ENCODE measurements at places on chromosomes 3 and 15.

DNA sequence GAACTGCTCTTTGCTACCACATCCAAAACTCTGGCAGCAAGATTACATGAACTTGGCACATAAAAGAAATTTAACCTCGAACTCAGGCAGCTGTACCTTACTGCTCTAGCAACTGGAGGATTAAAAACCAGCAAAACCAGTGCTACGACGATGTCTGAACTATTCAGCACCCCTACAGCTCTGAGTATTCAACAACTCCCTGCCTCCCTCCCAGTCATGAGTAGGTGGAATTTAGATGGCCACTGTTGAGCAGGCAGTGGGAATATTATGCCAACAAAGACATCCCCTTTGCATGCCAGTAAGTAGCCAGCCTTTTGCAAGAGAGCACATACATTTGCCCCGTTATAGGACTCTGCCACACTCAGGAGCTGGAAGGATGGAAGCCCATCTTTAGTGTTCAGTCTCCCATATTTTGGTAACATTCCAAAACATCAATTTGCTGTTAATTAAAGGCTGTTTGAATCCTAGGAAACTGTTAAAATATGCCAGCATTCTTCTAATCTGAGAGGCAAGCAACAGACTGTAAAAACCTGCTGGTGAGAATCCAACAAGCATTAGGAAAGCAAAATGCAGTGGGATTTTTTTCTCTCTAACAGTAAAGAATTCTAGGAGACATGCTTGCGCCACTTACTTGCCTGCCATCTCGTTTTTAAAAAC is 85.4 kb downstream of the ZNF385D start:
- DNase-seq, result peak; percentile 10

- no peak for DNase-seq
Measured at GRCh38 chr3:150330872-150331271, 77.2 kb upstream of the TSC22D2 start.

DNA sequence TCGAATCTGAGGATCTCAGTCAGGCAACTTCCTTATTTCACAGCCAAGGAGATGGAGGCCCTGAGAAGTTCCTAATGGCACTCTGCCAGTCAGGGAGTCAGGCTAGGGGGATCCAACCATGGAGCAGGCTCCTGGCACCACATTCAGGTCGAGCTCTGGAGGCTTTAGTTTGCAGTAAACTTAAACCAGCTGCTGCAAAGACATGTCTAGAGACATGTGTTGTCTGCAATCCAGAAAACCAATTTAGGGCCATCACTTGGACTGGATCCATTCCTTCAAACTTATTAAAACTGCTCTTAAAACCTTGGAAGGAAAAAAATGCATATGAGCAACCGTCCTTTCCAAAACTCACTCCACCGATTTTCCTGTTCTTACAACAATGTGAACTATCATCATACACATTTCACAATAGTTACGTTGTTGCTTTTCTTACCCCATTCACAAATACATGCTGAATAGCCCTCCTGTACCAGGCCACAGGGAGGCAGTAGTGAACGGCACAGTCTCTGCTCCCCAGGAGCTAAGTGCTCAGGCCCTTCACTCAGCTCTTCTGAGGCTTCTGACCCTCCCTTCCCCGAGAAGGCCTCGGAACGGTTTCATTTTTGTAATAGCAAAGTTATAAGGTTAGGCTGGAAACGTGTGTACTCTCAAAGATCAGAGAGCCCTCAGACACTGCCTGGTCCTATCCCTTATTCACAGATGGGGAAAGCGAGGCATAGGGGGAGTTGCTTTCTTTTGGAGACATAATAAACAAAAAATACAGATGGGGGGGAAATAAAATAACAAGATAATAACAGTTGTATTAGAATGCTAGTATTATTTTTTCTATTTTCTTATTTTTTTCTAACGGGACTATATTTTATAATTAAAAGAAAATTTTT is 20.1 kb downstream of the RFT1 start:
- peak; percentile 70 for DNase-seq

DNA sequence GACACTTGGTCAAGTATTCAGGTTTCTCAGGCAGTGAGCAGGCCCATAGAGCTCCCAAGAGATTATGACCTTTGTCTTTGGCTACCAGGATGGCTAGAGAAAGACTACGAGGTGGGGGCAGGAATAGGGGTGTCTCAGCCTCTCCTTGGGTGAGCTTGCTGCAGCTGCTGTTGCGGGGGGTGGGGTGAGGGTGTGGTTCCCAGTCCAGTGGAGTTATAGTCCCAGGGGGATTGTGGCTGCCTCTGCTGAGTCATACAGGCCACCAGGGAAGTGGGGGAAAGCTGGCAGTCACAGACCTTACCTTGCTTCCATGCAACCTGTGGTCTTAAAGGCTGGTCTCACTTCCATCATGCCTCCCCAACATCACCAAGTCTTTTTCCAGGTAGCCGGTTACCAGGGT is 31.7 kb downstream of the ATP2C1 start:
- DNase-seq, result no peak

DNA sequence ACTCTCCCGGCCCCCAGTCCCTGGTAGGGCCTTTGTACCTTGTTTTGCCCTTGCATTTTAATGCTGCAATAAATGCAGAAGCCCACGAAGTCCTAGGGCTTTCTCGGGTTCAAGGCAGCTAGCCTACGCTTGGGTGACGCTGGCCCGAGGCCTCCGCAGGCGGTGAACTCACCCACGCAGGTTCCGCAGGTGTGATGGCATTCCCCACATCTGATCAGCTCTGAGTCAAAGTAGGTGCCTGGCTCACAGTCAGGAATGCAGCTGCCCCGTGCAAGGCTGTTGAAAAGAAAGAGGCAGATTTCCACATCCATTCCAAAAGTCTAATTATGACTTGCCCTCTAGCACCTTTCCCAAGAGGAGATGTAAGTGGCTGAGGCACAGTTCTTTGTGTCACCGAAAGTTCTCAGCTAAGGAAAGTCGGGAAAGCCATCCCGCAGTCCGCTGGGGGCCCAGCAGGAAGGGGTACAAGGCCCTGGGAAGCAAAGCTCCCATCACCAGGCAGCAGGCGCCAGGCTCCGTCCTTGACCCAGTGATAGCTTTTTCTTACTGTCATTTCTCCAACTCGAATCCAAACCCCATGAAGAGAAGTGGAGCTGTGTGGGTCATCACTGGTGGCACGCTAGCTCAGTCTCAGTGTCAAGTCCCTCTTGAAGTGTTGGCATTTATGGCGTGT is 23.2 kb upstream of the SNRPA1 start:
- DNase-seq, result no peak

DNA sequence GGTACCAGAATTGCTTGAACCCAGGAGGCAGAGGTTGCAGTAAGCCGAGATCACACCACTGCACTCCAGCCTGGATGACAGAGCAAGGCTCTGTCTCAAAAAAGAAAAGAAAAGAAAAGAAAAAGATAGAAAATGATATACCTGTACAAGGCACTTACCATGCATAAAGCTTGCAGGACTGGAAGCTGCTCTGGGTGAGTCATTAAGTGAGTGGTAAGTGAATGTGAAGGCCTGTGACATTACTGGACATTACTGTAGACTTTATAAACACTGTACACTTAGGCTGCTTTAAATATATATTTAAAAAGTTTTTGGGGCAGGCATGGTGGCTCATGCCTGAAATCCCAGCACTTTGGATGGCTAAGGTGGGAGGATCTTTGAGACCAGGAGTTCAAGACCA is 99.2 kb downstream of the SLMAP start:
- DNase-seq, result no peak

DNA sequence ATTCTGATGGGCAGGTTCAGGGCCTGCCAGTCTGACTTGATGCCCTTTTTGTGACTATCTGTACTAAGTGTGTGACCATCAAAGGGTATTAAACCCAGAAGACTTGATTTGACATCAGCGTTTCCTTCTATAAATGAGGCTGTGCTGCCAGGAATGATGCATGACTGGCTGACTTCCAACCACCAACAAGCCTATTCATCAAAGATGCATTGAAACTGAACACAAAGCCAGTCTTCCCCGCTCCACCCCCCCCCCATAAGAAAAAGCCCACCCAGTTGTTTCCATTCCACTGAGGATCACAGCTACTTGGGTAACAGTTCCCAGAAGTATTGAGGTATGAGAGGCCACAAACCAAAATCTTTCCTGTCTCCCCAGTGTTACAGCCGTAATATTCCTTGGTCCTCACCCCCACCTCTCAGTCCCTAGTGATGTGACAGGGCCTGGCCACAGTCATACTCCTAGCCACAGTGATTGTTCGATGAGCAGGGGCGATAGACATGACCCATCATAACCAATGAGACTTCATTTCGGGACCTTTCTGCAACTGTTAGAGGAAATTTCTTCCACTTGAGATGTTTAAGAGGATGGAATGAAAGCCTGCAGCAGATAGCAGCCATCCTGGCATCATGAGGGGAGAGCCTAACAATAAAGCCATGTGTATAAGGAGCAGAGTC is 22.6 kb downstream of the SH3BP5 start:
- DNase-seq, result no peak

- DNase-seq, result no peak
Measured at GRCh38 chr3:165439765-165440164, 243.6 kb upstream of the SLITRK3 start.

- DNase-seq, result no peak
Measured at GRCh38 chr15:92130244-92130643, 263.4 kb upstream of the ST8SIA2 start.

GRCh38 chr3:86388820-86389219 is 602.1 kb downstream of the VGLL3 start:
- DNase-seq, result no peak

GRCh38 chr3:185366913-185367312 is 4.0 kb downstream of the MAP3K13 start:
- no peak for DNase-seq

- DNase-seq, result no peak
Measured at GRCh38 chr3:74897006-74897405, 282.5 kb upstream of the CNTN3 start.

GRCh38 chr3:169460035-169460434 is 203.5 kb downstream of the MECOM start:
- DNase-seq, result no peak

- no peak for DNase-seq
Measured at GRCh38 chr15:87369269-87369668, 887.3 kb downstream of the NTRK3 start.

GRCh38 chr3:100206687-100207086 is 54.1 kb upstream of the TBC1D23 start:
- no peak for DNase-seq

DNA sequence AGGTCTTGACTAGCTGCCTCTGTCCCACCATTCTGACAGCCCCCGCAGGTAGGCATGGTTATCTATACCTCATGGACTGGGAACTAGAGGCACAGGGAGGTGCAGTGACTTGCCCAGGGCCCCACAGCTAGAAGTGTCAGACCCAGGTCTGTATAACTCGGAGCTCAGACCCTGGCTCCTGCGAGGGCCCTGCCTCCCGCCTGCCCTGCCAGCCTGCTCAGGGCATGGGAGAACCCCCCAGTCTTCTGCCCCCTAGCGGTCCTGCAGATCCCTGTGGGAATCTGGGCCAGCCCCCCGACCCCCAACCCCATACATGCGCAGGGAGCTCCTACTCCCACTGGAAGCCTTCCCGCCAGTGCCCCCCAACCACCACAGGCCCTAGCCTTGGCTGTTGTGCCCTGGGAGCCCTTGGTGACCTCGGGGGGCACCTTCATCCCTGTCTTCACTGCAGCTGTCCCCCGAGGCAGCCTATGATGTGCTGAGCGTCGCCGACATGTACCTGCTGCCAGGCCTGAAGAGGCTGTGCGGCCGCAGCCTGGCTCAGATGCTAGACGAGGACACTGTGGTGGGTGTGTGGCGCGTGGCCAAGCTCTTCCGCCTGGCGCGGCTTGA is 6.9 kb downstream of the ABTB1 start:
- peak; percentile 69 for DNase-seq

DNA sequence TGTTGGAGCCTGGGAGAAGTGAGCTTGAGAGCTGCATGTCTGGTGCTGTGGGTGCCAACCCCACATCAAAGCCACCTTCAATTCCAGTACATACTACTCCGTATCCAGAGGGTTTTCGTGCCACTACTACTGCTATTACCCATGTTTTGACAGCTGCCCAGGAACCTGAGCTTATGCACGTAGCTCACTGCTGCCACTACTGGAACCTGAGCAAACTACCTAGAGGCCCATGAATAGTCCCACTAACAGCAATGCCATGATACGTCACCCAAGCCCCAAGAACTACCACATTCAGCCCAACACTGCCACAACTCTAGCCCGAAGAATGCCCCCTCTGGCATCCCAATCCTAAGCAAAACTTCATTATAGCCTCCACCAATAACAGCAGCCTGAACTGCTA is 215.2 kb upstream of the BCHE start:
- no peak for DNase-seq

- DNase-seq, result no peak
Measured at GRCh38 chr15:89165677-89166076, 55.7 kb downstream of the RLBP1 start.

GRCh38 chr3:194985031-194985578 is 285.9 kb downstream of the XXYLT1 start:
- peak; percentile 83 for DNase-seq

GRCh38 chr3:9932843-9933560 is 632 bp upstream of the CRELD1 start:
- DNase-seq, result peak; percentile 88

DNA sequence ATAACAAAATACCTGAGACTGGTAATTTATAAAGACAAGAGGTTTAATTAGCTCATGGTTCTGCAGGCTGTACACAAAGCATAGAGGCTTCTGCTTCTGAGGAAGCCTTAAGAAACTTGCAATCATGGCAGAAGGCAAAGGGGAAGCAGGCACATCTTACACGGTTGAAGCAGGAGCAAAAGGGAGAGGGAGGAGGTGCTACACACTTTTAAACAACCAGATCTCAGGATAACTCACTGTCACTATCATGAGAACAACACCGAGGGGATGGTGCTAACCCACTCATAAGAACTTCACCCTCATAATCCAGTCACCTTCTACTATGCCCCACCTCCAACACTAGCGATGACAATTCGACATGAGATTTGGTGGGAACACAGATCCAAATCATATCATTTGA is 54.4 kb downstream of the ATP8B4 start:
- DNase-seq, result no peak

DNA sequence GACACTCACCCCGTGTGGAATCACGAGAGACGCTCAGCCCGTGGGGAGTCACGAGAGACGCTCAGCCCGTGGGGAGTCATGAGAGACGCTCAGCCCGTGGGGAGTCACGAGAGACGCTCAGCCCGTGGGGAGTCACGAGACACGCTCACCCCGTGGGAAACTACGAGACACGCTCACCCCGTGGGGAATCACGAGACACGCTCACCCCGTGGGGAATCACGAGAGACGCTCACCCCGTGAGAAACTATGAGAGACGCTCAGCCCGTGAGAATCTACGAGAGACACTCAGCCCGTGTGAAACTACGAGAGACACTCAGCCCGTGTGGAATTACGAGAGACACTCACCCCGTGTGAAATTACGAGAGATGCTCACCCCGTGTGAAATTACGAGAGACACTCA is 49.8 kb downstream of the ADAMTS17 start:
- DNase-seq, result no peak

- DNase-seq, result no peak
Measured at GRCh38 chr15:23395030-23395692, 40.6 kb downstream of the GOLGA8S start.

- no peak for DNase-seq
Measured at GRCh38 chr3:65177960-65178376, 490.2 kb upstream of the ADAMTS9 start.

DNA sequence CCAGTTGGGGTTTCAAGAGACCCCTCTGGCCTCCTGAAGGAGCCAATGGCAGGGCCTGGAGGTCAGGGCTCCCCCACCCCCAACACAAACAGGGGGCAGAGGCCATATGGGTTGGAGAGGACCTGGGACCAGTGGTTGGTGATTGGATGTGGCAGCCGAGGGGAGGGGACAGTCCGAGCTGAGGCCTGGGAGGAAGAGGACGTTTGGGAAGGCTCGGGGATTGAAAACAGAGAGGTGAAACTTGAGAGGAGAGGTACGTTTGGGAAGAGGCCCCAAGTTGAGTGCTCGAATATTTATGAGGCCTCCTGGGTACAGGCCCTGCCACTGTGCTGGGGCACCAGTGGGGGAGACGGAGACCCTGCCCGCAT is 53.7 kb downstream of the DNAJB8 start:
- peak; percentile 40 for DNase-seq
